ENCODE measurements at places on chromosomes 13 and 19. TPM values are rescaled to one million over a fixed set of nuclear protein-coding genes. Genes with fewer than 3 reads are reported as not detected.

Gene ZNF90
- 13.3 TPM for polyA plus RNA-seq

DNA sequence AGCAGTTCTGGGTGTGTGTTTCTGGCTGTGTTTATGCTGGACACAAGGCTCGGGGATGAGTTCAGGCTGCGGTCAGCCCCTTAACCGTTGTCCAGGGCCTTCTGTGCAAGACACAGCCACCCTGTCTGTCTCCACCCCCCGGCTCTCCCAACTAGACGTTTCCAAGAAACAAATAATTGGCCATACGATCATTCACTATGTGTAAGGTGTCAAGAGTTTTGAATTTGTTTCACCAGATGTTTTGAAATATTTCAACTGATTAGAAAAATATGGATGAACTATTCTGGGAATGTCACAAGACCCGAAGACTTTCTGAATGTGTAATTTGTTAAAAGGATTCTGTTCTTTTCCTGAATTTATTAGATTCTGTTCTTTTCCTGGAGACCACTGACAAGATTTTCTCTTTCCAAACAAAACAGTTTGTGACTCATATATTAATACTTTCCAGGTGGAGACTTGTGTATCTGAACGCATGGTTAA is 318.2 kb downstream of the MYO16 start:
- no peak for DNase-seq

DNA sequence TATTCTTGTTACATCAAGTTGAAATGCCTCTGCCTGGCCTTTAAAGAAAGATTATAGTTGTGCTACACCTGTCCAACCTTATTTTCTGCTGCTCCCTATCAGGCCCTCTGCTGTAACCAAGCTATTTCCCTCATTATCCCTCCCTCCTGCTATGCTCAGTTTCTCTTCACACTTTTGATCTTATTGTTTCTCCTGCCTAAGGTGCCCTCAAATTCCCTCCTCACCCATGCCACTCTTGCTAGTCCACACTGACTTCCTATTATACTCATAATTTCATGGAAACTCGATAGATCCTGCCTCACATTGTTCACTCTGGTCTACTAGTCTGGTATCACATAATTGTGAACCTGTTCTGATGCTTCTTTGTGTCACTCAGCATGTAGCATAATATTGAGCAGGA is 19.4 kb upstream of the ESD start:
- DNase-seq = no peak

DNA sequence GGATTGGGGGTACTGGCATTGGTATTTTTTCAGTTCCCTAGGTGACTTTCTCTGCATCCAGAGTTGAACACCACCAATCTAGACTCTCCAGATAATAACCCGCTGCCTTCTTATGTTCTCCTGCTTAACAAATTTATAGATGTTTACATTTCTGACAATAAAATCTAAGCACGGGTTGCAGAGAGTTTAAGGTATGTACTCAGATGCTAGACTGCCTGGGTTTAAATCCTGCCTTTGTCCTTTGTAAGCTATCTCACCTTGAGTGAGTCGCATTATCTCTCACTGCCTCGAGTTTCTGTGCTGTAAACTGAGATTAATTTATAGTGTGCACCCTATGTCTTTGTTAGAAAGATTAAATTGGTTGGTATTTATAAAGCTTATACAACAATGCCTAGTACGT is 131.4 kb upstream of the ARGLU1 start:
- DNase-seq = no peak

GRCh38 chr13:20499986-20500385 is 25.7 kb downstream of the CRYL1 start:
- DNase-seq = no peak

DNA sequence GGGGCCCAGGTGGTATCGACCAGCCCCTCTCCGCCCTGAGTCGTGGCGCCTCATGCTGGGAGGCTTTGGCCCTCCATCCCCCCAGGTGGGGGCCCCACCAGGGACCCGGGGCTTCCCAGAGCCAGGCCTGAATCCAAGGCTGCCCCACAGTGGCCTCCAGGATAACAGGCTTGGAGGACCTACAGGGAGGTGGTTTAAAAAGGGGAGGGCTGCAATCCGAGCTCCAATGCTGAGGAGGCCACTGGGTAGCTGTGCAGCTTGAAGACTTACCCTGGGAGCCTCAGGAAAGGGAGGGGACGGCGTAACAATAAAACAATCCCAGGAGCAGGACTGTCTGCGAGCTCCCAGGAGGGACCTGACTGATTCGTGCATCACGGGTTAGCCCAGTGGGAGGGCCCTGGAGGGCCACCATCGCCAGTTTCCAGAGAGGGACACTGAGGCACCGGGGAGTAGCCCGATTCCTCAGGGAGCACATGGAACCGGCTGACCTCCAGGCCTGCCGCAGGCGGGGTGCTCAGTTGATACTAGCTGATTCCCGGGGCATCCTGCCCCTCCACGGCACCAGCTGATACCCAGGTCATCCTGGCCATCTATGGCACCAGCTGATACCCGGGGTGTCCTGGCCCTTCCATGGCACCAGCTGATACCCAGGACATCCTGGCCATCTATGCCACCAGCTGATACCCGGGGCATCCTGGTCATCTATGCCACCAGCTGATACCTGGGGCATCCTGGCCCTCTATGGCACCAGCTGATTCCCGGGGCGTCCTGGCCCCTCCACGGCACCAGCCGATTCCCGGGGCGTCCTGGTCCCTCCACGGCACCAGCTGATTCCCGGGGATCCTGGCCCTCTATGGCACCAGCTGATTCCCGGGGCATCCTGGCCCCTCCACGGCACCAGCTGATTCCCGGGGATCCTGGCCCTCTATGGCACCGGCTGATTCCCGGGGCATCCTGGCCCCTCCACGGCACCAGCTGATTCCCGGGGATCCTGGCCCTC is 3.7 kb upstream of the C2CD4C start:
- DNase-seq = no peak

All from right renal pelvis (tissue), 4 donors.